ENCODE measurements at places on chromosomes 6 and 20.

- no peak for DNase-seq
Measured at GRCh38 chr6:14635195-14635594, 517.6 kb downstream of the CD83 start.

DNA sequence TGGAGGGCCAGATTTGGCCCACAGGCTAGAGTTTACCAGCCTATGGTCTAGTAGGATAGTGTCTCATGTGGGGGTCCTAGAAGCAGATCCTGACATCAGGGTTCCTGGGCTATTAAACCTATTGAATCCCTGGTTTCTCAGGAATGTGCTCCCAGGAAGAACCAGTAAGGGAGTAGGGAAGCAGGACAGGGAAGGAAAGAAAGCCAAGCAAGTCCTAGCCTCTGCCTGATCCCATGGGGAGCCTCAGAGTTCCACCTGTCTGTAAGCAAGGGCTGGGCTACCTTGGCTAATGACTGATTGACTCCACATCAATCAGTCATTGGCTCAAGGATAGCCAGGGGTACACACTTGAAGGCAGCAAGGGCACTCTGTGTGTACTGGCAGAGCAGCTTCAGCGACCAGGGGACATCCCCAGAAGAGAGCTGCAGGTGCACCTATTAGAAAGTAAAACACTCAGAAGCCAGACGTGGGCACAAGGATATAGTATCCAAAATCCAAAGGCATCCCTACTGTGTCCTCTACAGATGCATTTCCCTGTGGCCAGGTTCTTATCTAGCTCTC is 309.5 kb downstream of the TSHZ2 start:
- no peak for DNase-seq

DNA sequence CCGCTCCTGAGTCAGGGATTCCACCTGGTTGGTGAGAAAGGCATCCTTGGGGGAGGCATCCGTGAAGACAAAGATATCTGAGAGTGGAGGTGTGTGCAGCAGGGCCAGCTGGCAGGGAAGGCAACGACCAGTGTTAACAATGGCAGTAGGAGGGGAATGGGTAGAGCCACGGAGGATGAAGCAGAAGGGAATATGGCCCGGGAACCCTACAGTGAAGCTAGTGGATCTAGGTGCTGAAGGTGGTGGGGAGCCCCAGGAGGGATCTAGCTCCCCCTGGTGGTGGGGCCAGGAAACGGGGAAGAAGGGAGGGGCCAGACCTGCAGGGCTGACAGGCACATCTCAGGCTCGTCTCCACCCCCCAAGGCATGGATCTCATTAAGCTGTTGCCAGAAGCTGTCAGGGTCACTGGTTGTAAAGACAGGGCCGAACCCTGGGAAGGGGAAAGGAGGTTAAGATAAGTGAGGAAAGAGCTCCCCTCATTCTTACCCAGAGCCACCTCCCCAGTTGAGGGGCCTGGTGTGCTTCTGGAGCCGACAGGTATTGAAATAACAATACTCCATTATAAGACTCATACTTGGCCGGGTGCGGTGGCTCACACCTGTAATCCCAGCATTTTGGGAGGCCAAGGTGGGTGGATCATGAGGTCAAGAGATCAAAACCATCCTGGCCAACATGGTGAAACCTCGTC is 7.3 kb downstream of the VWA7 start:
- DNase-seq, result peak; percentile 99

- DNase-seq, result no peak
Measured at GRCh38 chr6:35078896-35079295, 62.2 kb downstream of the TCP11 start.

- DNase-seq, result no peak
Measured at GRCh38 chr20:58149437-58150091, 78.9 kb downstream of the ANKRD60 start.

DNA sequence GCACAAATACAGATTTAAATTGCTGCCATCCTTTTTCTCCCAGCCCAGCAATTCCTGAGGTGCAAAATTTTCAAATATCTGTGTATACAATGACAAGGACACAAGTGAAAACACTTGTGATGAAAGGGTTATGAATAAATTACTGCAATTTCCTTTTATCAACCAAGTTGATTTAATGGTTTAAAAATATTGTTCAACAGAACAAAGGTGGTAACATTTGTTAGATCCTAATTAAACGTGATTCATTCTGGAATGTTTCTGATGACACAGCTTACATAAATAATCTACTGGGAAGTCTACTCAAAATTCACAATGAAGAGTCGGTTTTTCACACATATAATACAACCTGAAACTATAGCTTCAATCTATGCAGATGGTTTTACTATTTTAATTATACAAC is 17.1 kb downstream of the B4GALT5 start:
- no peak for DNase-seq

GRCh38 chr6:11140056-11140455 is 28.5 kb upstream of the ERVFRD-1 start:
- DNase-seq, result no peak

DNA sequence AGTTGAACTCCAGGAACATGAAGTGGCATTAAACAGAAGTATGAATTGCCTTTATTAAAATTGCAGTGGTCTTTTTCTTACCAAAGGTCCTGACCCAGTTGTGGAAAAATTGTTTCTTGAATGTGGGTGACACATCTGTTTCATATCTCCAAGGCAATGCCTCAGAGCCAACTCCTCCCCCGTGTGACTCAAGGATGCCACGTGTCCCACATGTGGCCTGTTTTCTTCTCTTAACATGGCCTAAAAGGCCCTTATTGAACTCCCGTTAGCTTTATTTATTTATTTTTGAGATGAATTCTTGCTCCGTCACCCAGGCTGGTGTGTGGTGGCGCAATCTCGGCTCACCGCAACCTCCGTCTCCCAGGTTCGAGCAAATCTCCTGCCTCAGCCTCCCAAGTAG is 128.4 kb upstream of the ESR1 start:
- DNase-seq, result no peak

GRCh38 chr6:54698974-54699373 is 147.6 kb upstream of the FAM83B start:
- peak; percentile 45 for DNase-seq

DNA sequence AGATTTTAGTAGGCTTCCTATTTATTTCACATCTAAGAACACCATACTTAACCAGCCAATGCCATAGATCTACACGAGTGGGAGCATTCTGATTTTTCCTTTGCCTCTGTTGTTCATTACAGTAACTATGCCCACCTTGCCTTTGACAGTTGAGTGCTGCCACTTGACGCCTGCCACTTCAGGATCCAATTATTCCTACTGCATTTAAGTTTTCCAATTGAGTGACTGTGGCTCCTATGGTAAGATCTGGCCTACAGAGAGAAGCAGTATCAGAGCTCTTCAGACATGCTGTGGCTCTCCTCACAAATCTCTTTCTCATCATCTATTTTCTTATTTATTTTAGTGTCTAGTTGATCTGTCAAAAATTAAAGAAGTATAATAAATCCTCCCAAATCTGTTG is 403.0 kb upstream of the SPTLC3 start:
- DNase-seq, result no peak

- DNase-seq, result no peak
Measured at GRCh38 chr6:24403501-24403824, 727 bp downstream of the MRS2 start.

GRCh38 chr20:25058051-25058846 is at the start of gene ACSS1:
TSS of gene ACSS1 (minus strand) at chr20:25058139. CDS start at chr20:25058102, 37 bp downstream.
- DNase-seq, result no peak

DNA sequence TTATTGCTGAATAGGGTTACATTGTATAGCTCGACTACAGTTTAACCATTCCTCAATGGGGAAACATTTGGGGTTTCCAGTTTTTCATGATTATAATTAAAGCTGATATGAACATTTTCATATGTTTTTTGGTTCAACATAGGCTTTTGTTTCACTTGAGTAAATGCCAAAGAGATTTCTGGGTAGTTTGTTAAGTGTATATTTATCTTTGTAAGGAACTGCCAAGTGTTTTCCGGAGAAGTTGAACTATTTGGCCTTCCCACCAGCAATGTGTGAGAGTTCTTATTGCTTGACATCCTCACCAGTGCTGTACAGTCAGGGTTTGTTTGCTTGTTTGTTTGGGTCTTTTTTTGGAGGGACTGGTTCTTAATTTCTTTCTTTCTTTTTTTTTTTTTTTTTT is 83.7 kb upstream of the RALY start:
- no peak for DNase-seq

DNA sequence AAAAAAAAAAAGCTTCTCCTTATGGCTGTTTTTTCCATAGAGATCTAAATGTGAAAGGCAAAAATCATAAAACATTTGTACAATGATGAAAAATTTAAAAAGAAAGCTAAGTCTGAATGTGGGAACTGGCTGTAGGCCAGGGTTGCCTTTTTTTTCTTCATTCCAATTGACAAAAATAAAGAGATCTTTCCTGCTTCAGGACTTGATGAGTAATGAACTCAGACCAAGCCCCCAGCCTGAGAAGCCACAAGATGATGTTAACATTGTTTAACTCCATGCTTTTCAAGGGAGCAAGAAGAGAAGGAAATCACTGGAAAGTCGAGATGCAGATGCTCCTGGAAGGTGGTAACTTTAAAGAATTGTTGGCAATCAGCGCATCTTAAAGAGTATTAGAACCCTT is 41.4 kb downstream of the TRMT6 start:
- no peak for DNase-seq

GRCh38 chr20:44543358-44543757 is 21.5 kb upstream of the SERINC3 start:
- no peak for DNase-seq

DNA sequence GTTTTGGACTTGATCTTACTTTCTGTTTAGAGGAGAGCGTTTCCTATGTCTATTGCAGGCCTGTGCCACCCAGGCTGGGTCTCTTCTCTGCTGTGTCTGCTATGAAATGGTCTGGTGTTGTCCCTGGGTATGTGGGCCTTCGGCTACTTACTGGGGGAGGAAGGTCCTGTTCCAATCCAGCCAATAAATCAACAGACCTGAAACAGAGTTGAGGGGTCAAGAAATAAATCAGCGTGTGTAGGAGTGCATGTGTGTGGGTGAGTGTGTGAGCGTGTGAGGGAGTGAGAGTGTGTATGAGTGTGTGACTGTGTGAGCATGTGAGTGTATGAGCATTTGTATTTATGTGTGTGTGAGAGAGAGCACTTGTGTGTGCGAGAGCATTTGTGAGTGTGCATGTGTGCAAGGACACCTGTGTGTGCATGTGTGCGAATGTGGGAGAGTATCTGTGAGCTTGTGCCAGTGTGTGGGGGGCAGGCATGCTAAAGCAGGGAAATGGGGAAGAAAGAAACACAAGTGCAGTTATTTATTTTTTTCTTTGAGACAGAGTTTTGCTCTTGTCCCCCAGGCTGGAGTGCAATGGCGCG is 86.3 kb upstream of the PMEPA1 start:
- no peak for DNase-seq

Measured in Calu3 (cell line).